ENCODE measurements at places on chromosomes 7 and 10. TPM values are rescaled to one million over a fixed set of nuclear protein-coding genes. Genes with fewer than 3 reads are reported as not detected.

GPR37 gene
- not detected for total RNA-seq

PIK3AP1 gene
- total RNA-seq = not detected

DCLRE1C gene
- 7.5 TPM for total RNA-seq

NRCAM gene
- total RNA-seq = 11.0 TPM

HOXA5 gene
- total RNA-seq = 0.25 TPM

AKR1E2 gene
- 14.3 TPM for total RNA-seq

LIPF gene
- not detected for total RNA-seq

ABCC2 gene
- under 0.01 TPM for total RNA-seq
